COR-L47 (cell line): ENCODE measurements at places on chromosomes 1 and 21.

DNA sequence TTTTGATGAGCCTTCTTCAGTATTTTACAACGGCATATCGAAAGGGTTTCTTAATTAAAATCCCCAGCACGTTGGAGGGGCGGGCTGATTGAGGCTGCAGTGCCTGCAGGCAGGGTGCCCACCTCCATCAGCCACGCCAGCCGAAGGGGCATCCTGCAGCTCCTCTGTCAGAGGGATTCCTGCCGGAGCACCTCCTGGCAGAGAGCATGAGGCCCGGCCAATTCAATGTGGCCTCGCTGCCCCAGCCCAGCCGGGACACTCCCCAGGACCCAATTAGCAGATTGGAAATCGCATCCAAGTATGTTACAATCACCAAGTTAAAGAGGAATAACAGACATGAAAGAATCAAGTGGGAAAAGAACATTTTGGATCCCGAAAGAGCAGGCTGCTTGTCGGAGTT, 216.6 kb downstream of the ST6GALNAC3 start:
- no peak for DNase-seq

- peak; percentile 85 for DNase-seq
Observed at GRCh38 chr1:173714759-173715537, at the start of gene KLHL20. Gene KLHL20, plus strand, starts transcription at chr1:173714981. Its CDS starts 1,063 bp downstream, at chr1:173716044.

- DNase-seq = no peak
Observed at GRCh38 chr1:164660412-164660772, 101.4 kb downstream of the PBX1 start.

GRCh38 chr1:101276818-101277217, 40.0 kb downstream of the S1PR1 start:
- no peak for DNase-seq

- peak; percentile 53 for DNase-seq
Observed at GRCh38 chr1:63674238-63674864, 81.1 kb downstream of the PGM1 start.

DNA sequence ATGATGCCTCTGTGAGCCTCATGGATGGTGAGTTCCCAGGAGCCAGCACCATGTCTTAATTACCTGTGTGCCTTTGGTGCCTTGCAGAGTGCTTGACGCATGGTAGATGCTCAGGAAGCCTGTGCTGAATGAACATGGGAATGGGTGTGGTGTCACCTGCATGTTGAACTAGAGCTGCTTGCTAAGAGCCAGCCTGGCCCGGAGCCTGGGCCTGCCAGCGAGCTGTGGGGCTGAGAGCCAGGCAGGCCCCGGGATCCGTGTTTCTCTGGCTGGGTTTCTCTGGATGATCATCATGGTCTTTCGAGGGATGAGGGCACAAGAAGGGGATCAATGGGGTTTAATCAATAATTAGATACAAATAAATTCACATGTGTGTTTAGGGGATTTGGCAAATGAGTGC, 6.7 kb upstream of the TEX35 start:
- DNase-seq = no peak

DNA sequence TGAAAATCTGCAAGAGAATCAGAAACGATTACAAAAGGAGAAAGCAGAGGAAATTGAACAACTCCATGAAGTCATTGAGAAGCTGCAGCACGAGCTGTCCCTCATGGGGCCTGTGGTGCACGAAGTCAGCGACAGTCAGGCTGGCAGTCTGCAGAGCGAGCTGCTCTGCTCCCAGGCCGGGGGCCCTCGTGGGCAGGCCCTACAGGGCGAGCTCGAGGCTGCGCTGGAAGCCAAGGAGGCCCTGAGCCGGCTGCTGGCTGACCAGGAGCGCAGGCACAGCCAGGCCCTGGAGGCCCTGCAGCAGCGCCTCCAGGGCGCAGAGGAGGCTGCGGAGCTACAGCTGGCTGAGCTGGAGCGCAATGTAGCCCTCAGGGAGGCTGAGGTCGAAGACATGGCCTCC, 47.5 kb upstream of the DIP2A start:
- no peak for DNase-seq

GRCh38 chr21:28333578-28334075, 659.0 kb downstream of the LTN1 start:
- DNase-seq = no peak

GRCh38 chr1:886760-887159, 37.0 kb upstream of the SAMD11 start:
- no peak for DNase-seq

GRCh38 chr1:229027622-229028182, 243.2 kb upstream of the RAB4A start:
- DNase-seq = no peak
